Putamen (tissue), 1 donor: ENCODE measurements at places on chromosomes 2 and 18.

DNA sequence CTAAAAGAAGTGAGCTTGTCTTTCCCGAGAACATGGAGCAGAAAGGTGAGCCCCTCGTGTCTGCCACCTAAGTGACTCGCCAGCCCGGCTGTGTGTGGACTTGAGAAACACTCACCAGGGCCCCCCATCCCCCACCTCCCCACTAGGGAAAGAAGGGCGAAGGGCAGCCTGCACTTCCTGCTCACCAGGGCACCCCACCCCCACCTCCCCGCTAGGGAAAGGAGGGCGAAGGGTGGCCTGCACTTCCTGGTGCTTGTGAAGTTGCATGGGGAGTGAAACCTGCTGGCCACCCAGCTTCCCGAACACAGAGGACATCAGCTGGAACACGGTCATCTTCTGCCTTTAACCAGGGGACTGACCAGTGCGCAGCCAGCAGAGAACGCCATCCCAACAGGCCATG lies 402.7 kb upstream of the SALL3 start:
- DNase-seq = no peak

DNA sequence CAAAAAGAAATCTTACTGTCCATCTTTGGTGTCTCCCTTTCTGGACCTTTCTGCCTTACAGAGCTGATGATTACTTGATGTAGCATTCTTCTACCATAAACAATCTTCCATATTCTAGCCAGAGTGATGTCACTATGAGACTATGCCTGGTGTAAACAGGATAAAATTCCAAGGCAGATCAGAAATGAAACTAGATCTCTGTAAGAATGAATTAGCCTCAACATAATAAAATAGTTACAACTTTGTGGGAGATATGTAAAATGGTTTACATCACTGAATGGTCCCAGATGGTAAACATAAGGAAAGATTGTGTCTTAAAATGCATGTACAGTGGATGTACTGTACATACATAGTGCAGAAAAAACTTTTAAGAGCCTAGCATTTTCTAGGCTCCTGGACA lies 112.3 kb upstream of the ZNF521 start:
- no peak for DNase-seq

- no peak for DNase-seq
These were observed 33.4 kb upstream of the TMEM131 start for GRCh38 chr2:98028931-98029717.

GRCh38 chr2:154392256-154392655 lies 306.2 kb upstream of the KCNJ3 start:
- no peak for DNase-seq

DNA sequence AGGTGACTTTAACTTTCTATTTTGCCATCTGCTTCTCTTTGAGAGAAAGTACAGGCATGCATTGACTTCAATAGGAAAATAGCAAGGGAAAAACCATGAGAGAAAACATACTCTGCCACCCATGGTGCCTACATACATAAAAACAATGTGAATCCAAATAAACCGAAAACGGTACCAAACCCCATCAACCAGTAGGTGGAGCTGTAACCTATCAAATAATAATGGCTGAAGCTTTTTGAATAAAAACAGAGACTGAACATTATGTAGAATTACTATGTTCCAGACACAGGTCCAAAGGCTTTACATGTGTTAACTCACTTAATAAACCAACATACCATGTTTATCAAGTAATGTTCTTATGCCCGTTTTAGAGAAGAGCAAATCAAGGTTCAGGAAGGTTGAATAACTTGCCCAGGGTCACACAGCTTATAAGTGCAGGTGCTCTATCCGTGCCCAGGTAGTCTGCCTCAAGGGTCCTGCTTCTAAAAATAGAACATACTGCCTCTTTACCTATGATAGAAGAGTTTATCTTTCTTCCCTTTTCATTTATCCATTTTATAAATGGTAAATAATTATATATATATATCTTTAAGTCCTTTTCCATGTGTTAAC lies 293.9 kb upstream of the SYT4 start:
- peak; percentile 54 for DNase-seq

DNA sequence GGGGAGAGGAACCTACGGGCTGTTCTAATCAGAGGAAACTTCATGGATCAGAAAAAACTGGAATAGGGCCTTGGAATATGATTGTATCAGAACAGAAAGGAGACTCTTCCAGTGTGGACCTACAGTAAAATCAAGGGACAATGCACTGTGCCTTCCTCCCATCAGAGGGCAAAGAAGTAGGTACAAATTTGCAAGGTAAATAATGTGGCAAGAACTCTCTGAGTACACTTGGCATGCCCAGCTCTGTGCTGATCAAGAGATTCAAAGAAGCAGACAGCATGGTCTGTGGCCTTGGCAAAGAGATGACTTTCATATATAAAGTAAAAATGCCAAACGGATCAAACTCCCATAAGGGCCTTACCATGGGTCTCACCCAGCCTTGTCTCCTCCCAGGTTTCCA lies 242.6 kb upstream of the OSR1 start:
- DNase-seq = no peak
